T-helper 1 cell (primary cell): ENCODE measurements at places on chromosomes 2 and 18.

- DNase-seq, result no peak
Measured at GRCh38 chr2:152729844-152730243, 11.4 kb downstream of the ARL6IP6 start.

DNA sequence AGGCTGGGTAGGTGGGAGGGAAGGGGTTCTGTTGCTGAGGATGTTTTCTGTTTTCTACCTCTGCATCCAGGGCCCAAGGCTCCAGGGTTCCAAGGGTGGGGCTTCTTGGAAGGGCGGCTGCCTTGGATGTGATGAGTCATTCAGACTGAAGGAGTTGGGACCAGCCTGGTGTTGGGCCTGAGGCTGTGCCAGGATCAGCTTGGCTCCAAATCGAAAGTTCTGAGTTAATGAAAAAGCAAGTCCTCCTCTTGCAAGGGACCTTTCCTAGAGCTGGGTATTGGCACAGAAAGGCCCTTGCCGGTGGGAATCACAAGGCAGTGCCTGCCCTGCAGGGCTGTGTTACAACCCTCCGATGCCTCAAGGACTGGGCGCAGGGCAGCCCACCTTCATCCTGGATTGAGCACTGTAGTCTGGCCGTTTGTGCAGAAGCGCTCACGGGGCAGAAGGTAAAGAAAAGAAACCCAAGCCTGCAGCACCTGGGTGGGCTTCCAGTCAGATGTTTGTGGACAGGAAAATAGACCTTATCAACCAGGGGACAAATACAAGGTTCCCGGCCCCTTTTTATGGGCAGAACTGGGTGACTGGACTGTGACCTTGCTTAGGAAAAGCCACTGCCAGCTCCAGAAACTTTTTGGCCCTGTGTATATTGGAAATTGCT lies 52.5 kb upstream of the MCFD2 start:
- no peak for DNase-seq

- no peak for DNase-seq
Measured at GRCh38 chr2:46034535-46034934, 262.7 kb upstream of the EPAS1 start.

- no peak for DNase-seq
Measured at GRCh38 chr18:5282770-5283169, 12.8 kb downstream of the ZBTB14 start.
